SW 1271 (cell line): ENCODE measurements at places on chromosomes 4 and X.

DNA sequence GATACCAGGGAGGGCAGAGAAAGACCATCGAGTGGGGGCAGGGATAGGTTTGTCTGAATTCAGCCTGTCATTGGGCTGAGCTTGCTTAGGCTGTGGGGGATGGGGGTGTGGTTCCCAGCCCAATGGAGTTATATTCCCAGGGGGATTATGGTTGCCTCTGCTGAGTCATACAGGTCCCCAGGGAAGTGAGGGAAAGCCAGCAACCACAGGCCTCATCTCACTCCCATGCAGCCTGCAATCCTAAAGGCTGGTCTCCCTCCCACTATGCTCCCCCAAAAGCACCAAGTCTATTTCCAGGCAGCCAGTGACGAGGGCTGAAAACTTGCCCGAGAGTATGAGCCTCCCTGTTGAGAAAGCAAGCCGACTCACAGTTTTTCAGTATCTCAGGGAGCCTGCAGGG, 39.3 kb downstream of the AFM start:
- DNase-seq, result no peak

GRCh38 chr4:128660361-128661215, 148.9 kb upstream of the JADE1 start:
- no peak for DNase-seq

- no peak for DNase-seq
These were observed 36.7 kb downstream of the HMGB3 start for GRCh38 chrX:151019856-151020255.

DNA sequence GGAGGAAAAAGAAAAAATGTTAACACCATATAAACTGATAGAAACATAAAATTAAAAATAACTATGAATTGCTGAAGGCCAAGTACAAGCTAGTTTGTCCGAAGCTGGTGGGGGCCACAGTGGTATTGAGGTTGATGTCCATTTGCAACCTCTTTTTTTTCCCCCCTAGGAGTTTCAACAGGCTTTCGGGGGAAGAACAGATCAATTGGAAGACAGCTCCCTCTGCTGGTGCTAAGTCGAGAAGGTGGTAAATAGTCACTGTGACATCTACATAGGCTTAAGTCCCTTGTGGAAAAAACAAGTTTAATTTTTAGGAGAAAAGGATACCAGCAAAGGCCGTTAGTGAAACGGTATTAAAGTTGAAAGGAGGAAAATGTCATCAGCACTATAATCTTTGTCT, 115.7 kb upstream of the ZXDA start:
- peak; percentile 18 for DNase-seq

- DNase-seq, result no peak
These were observed 332.8 kb downstream of the SH2D1A start for GRCh38 chrX:124679199-124679598.

DNA sequence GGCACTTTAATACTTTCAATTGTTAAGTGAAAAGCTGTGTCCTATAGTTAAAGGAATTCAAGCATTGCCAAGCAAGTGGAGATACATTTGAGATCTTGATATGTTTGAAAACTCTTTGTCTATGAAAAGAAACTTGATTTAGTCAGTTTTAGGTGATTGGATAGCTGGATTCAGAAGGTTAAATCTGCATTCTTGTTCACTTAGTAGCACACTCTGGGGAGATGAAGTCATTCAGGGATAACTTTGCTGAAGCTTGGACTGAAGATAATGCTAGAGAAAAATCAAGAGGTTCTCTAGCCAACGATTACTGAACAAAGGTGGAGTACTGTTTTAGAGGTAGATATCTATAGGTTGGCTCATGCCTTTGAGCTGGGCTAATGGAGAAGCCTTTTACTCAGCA, 90.6 kb downstream of the DCAF8L2 start:
- no peak for DNase-seq

- no peak for DNase-seq
These were observed 60.7 kb downstream of the ABCG2 start for GRCh38 chr4:88097781-88098180.

DNA sequence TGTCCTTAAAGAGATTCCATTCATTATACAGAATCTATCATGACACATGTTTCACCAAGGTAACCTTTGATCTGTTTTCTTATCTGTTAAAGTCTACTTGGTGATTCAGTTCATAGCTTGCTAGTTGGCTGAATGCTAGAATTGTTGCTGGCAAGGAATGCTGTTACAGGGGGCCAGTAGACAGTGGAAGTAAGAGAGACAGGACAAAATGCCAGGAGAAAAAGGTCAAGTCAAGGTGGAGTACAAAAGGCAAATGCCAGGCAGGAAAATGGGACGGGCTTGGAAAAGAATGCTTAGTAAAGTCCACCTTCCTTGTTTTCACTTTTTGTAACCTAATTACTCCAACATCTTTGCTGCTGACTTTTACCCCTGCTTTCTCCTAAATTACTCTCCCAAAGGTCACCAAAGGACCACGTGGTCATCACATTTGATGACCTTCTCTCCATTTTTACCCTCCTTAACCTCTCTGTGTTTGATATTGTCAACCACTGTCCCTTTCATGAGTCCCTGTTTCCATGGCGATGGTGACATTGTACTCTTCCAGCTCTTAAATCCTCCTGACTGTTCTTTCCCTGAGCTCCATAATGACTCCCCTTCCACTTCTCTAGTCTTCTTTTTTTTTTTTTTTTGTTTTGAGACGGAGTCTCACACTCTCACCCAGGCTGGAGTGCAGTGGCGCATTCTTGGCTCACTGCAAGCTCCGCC, 24.5 kb upstream of the TAPT1 start:
- DNase-seq, result peak; percentile 33

GRCh38 chr4:112361181-112361791, 64.1 kb downstream of the ALPK1 start:
- no peak for DNase-seq

DNA sequence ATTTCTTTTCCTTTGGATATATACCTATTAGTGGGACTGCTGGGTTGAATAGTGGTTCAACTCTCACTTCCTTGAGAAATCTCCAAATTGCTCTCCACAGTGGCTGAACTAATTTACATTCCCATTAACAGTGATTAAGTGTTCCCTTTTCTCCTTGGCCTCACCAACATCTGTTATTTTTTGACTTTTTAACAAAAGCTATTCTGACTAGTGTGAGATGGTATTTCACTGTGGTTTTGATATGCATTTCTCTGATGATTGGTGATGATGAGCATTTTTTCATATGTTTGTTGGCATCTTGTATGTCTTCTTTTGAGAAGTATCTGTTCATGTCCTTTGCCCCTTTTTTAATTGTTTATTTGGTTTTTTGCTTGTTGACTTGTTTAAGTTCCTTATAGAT, 413.0 kb downstream of the MAPK10 start:
- no peak for DNase-seq

DNA sequence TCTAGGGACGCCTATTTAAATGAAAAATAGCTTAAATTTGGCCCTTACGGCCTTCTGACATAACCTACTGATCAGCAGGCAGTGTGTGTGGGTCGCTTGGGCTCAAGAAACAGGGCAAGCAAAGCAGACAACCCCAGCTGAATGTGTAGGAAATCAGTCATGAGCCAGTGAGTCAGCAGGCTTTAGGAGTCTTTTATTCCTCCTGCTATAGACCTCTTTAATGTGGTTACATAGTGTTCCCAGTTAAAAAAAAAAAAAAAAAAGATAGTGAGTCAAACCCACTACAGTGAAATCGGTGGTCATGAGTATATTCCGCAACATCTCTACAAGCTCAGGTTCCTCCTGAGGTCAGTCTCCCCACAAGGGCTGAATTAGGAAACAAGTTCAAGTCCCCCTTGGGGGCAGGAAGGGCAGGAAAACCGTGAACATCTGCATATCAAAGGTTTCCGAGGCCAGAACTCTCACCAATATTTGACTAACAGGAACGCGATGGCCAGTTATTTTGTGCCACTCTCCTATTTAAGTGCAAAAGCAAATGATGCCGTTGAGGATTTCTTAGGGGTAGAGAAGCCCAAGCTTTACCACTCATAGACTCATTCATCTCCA, 32.7 kb downstream of the ACSL1 start:
- no peak for DNase-seq

DNA sequence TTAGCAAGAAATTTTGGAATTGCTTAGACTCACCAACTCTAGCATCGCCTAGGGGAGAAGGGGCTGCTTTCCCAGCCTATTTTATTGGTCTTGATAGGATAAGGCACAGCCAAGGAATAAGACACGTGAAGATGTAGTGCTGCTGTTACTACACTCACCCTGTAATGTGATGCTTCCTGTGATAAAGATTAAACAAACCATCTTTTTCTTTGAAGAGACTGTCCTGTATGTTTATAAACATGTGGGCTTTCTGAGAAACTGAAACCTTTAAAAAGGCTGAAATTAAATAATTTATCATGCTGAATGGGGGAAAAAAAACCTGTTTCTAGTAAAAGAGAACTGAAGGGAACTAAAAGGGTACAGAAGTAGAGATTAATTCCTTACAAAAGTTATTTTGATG, 13.2 kb downstream of the TAPT1 start:
- DNase-seq, result no peak
